ENCODE measurements at places on chromosomes 2 and 18.

DNA sequence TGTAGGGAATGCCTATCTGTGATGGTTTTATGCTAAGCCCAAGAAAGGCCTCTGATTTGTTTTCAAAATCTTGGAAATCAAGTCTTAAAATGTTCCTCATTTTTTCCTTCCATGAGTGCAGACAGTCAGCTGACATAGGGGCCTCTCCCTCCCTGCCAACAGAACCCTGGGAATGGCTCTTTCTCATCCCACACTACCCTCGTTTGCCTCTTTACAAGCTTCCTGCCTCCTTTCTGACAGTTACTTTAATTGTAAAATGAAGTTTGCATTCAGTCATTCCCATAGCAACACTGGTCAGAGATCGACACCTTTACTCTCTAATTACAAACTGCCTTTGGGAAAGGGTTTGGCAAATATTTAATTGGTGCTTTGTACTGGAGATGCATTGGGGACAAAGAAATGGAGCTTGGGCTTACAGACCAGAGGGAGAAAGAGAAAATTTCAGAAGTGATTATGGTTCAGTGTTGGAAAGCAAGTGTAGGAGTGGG lies 25.4 kb downstream of the KIF5C start:
- no peak for DNase-seq

GRCh38 chr2:150789376-150789905 lies 302.0 kb upstream of the RND3 start:
- no peak for DNase-seq

DNA sequence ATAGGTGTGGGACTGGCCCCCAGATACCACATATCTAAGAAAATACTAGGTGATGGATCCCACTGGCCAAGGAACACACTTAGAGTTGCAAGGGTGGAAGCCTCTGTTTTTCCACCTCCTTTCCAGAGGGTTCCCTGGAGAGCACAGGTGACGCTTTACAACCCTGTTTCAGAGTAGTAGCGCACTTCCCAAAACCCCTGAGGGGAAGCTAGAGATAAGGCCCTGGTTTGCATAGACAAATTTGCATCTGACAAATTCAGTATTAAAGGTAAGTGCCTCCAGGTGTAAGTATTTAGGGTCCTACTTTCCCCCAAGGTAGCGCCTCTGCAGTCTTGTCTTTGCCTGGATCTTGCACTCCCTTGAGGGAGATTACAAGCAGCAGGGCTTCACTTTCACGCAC lies 474 bp upstream of the CERKL start:
- DNase-seq: no peak

DNA sequence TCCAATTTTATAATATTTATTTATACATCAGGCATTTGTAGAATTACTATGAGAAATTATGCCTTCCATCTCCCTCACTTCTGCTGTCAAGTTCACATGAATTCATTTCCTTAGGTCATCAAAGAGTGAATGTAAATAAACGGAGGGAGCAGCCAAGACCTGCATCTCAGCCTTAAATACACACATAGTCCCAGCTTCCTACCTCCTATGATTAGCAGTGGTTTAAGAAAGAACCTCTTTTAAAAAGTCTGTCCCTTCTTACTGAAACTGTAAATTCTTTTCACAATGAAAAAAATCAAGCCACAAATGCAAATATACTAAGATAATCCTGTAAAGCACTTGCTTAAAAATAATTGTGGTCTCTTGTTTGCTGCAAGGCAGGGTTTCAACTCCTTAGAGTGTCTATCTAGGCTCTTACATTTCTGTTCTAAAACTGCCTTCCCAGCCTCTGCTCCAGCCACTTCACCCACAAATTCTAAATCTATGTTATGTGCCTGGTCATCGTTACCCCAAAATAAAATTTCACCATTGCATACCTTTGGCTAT lies 532.7 kb upstream of the FSHR start:
- DNase-seq: no peak

DNA sequence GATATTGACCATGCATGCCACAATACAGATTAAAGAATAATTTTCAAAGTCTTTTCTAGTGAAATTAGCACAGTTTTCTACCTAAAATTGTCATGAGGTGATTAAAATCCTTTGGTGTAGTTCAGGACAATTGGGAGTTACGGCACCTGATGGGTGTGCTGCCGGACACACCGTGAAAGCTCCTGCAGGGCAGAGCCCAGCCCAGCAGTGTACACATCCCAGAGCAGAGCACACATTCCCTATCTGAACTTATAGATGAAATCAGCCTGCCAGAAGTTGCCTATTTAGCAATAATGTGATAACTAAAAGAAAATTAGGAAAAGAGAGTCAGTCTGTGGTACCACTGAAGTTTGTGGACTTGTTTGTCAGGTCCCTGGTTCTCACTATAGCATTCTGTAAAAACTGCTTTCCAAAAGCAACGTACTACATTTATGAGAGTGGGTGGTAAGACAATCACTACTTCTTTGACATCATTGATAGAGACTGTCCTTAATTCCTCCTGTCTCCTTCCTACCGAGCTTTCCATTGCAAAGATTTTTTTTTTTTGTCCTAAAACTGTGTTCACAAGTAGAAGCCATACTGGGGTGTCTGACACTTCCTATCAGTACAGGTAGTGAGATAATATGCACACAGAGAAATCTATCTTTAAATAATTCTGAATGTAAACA lies 3.4 kb downstream of the CYTIP start:
- DNase-seq: no peak

GRCh38 chr2:167212014-167212648 lies 323.9 kb downstream of the XIRP2 start:
- DNase-seq: no peak

DNA sequence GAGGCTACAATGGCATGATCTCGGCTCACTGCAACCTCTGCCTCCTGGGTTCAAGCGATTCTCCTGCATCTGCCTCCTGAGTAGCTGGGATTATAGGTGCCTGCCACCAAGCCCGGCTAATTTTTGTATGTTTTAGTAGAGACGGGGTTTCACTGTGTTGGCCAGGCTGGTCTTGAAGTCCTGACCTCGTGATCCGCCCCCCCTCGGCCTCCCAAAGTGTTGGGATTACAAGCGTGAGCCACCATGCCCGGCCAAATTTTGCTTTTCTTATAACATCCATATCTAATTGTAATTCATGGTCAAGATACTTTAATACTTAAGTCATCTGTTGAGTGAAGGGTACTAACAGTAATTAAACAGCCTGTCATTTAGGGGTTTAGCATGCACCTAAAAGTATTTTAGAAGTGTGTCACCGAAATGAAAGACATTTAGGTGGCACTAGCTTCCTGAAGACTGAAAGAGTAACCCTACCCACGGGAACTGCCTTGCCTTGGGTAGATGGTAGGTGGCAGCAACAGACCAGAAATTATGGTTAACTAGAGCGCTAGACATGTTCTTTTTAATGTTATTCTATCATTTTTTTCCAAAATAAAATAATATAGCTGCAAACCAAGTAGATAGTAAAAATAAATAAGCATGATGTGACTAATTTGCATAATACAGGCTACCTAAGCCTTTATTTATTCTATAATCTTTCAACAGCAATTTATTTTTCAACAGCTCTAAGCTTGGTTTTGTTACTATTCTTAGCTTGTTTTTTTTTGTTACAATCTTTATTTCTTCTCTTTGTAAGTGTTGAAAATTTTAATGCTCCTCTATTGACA lies 8.6 kb upstream of the ACYP2 start:
- DNase-seq: no peak

DNA sequence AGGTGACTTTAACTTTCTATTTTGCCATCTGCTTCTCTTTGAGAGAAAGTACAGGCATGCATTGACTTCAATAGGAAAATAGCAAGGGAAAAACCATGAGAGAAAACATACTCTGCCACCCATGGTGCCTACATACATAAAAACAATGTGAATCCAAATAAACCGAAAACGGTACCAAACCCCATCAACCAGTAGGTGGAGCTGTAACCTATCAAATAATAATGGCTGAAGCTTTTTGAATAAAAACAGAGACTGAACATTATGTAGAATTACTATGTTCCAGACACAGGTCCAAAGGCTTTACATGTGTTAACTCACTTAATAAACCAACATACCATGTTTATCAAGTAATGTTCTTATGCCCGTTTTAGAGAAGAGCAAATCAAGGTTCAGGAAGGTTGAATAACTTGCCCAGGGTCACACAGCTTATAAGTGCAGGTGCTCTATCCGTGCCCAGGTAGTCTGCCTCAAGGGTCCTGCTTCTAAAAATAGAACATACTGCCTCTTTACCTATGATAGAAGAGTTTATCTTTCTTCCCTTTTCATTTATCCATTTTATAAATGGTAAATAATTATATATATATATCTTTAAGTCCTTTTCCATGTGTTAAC lies 293.9 kb upstream of the SYT4 start:
- DNase-seq: no peak

GRCh38 chr18:58429442-58429841 lies 199.4 kb downstream of the ALPK2 start:
- DNase-seq: no peak

GRCh38 chr18:27636576-27637085 lies 451.5 kb upstream of the CHST9 start:
- DNase-seq: no peak

- no peak for DNase-seq
Observed at GRCh38 chr2:231819447-231820042, 33.3 kb downstream of the COPS7B start.

GRCh38 chr2:232817756-232818155 lies 41.4 kb upstream of the KCNJ13 start:
- DNase-seq: no peak

DNA sequence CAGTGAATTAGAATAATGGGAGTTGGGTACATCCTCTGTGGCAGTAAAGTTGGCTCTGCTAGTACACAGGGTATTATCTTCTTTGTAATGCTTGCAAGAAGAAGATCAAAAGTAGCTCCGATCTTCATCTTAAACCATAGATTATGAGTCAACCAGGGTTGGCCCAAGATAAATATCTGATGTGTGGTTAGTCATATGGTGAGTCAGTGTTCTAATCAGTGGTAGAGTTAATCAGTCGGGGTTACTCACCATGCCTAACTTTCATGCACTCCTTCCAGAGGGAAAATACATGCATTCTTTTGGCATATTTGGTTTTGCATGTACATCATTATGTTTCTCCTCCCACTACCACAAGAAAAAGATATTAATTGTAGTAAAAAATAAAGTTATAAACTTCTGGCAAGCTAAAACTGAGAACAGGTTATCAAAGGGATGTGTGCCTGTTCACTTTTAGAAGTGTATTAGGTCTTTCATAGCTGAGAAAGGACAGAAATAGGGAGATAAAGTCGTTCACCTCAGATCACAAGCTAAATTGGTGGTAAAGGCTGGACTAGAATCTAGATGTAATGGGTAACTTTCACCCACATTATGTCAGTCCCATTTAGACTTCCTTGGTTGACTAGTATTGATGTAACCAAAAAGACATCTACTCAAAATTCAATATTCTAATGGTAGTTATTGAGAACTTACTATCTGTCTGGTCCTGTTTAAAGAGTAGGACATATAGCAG lies 684.4 kb downstream of the IRS1 start:
- DNase-seq: no peak

GRCh38 chr18:48020337-48021250 lies 90.1 kb upstream of the SMAD2 start:
- no peak for DNase-seq

- no peak for DNase-seq
Observed at GRCh38 chr2:5685225-5685624, 7.0 kb upstream of the SOX11 start.

GRCh38 chr18:13456736-13457271 lies 238.2 kb downstream of the LDLRAD4 start:
- DNase-seq: no peak

DNA sequence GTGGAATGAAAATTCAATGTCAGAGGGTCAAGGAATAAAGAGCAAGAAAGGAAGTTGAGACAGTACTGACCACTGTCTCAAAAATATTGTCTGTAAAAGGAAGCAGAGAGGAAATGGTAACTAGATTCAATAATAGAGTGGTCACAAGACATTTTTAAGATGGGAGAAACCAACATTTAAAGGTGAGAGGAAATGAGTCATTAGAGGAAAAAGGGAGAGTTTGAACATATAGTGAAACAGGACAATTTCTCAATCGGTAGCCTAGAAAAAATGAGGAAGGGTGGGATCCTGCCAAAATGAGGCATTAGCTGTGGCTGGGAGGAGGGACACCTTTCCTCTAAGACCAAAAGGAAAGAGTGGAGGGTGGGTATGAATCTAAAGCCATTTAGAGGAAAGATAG lies 288.5 kb downstream of the SP3 start:
- DNase-seq: no peak

DNA sequence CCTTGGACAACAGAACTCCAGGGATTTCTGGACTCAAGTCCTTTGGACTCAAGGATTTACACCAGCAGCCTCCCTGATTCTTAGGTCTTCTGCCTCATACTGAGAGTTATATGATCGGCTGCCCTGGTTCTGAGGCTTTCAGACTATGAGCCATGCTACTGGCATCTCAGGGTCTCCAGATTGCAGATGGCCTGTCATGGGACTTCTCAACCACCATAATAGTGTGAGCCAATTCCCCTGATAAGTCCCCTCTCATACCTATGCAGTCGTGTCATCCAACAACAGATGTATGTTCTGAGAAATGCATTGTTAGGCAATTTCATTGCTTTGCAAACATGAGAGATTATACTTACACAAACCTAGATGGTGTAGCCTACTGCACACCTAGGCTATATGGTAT lies 61.4 kb upstream of the MSTN start:
- no peak for DNase-seq

GRCh38 chr2:97348265-97348664 lies 235.3 kb downstream of the ANKRD36 start:
- DNase-seq: no peak

DNA sequence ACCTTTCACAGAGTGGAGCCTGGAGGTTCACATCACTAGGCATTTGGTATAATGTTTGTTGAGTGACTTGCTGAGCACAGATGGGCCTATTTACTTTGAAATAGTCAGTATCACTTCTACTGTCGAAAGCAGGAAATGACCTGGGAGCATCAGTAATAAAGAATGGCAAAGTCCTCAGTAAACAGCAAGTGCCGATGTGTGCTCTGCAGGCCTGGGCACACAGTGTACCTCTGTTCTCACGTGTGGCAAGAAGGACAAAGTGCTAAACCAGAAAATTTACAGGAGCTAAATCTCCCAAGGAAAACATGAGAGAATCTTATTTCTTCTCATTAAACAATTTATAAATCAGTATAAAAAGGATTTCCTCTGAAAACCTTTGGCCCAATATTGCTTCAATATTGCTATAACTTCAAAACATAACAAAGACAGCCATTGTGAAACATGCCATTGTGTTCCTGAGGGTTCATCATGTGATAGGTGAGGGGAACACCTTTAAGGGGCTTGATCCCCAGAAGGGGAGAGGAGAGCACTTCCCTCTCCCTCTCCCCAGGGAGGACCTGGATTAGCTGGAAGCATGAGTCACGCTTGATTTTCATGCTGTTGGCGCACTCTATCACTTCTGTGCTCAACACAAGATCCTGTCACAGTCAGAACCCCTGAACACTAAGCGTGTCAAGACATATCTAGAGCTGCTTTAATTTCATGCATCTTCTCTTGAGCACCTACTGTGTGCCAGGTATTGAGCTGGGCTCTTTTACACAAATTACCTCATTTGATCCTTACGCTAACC lies 131.5 kb upstream of the SMAD2 start:
- no peak for DNase-seq

GRCh38 chr2:120142528-120143219 lies 80.5 kb downstream of the TMEM185B start:
- no peak for DNase-seq
